ENCODE measurements at places on chromosomes 3 and 15.

GRCh38 chr3:188417271-188417696 is 263.3 kb downstream of the LPP start:
- no peak for DNase-seq

GRCh38 chr3:119338754-119339153 is 44.6 kb downstream of the ARHGAP31 start:
- no peak for DNase-seq

- no peak for DNase-seq
Observed at GRCh38 chr3:139935016-139935865, at the start of gene CLSTN2. TSS of gene CLSTN2 (plus strand) at chr3:139935185.

- no peak for DNase-seq
Observed at GRCh38 chr15:63497642-63498467, 6.5 kb upstream of the USP3 start.

- DNase-seq: no peak
Observed at GRCh38 chr3:187833799-187834578, 88.7 kb upstream of the BCL6 start.

GRCh38 chr3:37726525-37727290 is 135.0 kb upstream of the CTDSPL start:
- DNase-seq: peak; percentile 77

- DNase-seq: peak; percentile 70
Observed at GRCh38 chr15:69164807-69165636, 4.6 kb downstream of the GLCE start.

DNA sequence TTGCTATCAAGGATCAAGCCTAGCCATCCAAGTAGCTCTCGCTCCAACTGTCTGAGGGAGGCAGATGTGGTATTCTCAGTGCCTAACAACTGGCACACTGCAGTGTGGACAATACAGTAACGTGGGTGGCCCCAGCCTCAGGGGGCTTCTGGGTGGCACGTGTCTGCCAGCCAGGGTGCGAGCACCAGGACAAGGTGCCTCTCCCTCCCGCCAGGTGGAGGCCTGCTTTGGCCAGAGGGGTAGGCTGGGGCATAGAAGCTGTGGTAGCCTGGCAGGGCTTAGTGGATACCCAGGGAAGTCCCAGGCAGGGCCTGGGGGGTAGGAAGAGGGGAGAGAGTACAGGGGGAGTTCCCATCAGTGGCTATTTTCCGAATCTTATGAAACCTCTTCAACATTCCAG is 234.0 kb downstream of the PLCL2 start:
- no peak for DNase-seq

DNA sequence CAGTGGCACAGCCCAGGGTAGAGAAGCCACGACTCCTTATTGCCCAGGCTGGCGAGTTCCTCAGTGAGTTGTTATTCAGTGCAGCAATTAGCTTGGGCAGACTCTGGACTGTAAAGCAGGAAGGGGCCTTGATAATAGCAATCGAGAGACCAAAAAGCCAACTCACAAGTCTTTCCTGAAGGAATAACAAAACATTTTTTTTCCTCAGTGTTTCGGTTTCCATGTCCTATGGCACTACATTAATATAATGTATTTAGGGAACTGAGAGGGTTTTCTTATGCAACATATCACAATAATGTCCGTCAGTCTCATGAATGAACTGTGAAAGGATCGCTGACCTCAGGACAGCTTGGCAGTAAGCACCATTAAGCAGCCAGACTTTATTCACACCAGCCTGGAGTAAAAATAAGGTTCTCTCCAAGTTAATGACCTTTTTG is 248.9 kb upstream of the TBL1XR1 start:
- peak; percentile 68 for DNase-seq

GRCh38 chr3:117545484-117545883 is 835.9 kb downstream of the TUSC7 start:
- DNase-seq: no peak

GRCh38 chr15:87193481-87193880 is 1063.1 kb downstream of the NTRK3 start:
- DNase-seq: no peak

GRCh38 chr3:182920515-182921084 is 59.7 kb downstream of the DCUN1D1 start:
- DNase-seq: no peak

GRCh38 chr15:67601073-67601472 is 58.6 kb downstream of the MAP2K5 start:
- DNase-seq: no peak

- DNase-seq: no peak
Observed at GRCh38 chr15:37148714-37149113, 48.4 kb upstream of the MEIS2 start.

- DNase-seq: no peak
Observed at GRCh38 chr3:104133630-104134029, 1233.1 kb upstream of the ALCAM start.

GRCh38 chr3:157069846-157070677 is 89.9 kb downstream of the CCNL1 start:
- DNase-seq: no peak

GRCh38 chr15:72342385-72342784 is 22.4 kb upstream of the CELF6 start:
- peak; percentile 31 for DNase-seq

GRCh38 chr3:34842706-34843480 is 796.4 kb upstream of the ARPP21 start:
- no peak for DNase-seq

- DNase-seq: peak; percentile 67
Observed at GRCh38 chr3:146166826-146167225, 5.8 kb upstream of the PLOD2 start.

DNA sequence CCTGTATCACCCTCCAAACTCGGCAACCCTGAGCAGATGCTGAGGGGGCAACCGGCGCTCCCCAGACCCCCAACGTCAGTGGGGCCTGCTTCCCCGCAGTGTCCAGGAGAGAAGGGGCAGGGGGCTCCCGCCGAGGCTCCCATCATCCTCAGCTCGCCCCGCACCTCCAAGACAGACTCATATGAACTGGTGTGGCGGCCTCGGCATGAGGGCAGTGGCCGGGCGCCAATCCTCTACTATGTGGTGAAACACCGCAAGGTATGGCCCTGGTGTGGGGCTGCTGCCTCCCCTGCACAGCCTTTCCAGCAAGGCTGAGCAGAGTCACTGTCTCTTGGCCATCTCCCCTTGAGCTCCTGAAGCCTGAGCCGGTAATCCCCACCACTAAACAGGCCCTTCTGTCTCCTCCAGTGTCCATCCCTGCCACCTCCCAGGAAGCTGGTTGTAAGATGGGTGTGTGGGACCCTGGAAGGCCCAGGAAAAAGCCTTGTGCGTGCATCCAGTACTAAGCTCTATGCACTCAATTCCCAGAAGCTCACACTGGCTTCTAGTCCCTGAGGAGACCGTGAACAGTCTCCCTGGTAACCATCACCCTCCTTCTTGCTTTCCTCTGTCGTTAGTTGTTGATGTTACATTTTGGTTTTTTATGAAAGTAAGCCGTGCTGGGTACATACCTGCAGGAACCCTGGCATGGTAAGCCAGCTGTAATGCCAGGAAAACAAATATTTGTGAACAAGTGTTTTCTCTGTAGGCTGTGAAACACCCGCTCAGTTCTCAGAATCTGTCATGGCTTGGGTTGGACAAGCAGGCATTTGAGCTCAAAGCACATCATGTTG is 63.3 kb downstream of the BOC start:
- no peak for DNase-seq

GRCh38 chr15:81376231-81376630 is 2.2 kb upstream of the TMC3 start:
- no peak for DNase-seq

GRCh38 chr3:155370198-155370597 is 76.7 kb upstream of the STRIT1 start:
- DNase-seq: no peak

DNA sequence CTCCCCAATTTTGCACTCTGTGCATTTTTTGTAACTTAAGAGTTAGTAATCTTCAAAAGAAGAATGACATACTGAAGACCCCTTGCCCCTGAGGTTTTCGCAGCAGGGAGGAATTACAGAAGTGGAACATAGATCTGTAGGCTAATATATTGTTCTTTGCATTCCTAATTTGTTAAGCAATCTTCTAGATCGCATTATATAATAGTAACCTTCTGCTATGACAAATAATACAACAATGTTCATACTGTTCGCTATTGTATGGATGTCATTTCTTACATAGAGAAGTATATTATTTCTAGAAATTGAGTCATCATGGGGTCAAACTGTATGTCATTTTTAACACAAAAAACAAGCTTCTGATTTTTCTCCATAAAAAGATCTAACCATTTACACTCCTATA is 95.8 kb upstream of the TGFBR2 start:
- peak; percentile 41 for DNase-seq

- DNase-seq: no peak
Observed at GRCh38 chr15:79046691-79047404, 43.7 kb downstream of the RASGRF1 start.

DNA sequence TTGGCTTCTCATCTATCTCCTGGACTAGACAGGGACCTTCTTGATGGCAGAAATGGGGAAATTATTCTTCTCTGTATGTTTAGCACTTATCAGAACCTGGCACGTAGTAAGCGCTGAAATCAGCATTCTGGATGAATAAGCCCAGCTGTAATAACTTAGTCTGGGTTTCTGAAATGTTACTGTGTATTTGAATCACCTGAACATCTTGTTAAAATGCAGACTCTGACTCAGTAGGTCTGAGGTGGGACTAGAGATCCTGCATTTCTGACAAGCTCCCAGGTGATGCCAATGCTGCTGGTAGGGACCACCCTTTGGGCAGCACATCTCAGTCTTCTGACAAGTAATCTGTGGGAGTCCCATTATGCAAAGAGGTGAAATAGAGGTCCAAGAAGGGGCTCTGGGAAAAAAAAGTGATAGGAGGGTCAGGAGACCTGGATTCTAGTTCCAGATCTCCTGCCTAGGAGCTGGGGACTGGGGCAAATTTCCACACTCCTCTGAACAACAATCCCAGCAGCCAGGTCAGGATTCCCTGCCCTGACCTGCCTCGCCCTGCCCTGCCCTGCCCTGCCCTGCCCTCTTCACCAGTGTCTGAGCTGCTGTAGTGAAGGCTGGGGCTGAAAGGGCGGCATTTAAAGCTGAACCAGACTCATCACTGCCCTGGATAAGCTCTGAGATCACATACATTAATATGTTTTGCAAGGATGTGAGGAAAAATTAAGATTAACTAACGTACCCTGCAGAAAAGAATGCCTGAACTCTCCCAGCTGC is 17.2 kb upstream of the SLC6A11 start:
- no peak for DNase-seq

DNA sequence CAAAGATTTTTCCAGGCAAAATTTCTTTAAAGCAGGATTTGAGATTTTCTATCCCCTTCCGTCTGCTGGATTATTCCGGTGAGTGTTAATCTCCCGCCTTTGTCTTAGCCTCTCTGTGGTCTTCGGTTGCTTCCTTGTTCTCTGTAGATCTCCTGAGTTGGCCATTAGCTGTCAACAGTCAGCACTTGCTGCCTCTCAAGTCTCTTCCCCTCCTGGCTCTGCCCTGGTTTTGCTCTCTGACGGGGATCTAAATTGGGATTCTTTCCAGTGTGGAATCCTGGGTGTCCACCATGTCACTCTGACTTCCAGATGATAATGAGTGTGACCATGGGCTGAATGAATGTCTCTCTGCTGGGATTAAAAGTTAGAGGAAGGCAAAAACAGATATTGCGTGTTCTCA is 121.5 kb downstream of the IGF1R start:
- no peak for DNase-seq

DNA sequence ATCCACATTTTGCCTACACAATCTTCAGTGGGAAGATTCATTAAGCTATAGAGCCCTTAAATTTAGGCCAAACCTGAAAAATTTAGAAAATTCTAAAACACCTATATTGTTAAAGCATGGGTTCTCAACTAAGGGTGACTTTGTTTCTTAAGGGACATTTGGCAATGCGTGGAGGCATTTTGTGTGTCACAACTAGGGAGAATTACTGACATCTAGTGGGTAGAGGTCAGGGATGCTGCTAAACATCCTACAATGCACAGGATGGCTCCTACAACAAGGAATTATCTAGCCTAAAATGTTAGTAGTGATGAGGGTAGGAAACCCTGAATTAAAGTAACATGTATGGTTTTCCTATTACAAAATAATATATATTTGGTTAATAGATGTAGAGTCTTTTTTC is 55.8 kb downstream of the TBC1D5 start:
- no peak for DNase-seq

GRCh38 chr15:66220601-66221000 is 32.9 kb downstream of the MEGF11 start:
- DNase-seq: no peak

GRCh38 chr3:148372206-148372875 is 325.4 kb upstream of the AGTR1 start:
- no peak for DNase-seq

- DNase-seq: no peak
Observed at GRCh38 chr15:75696311-75696720, 16.3 kb downstream of the CSPG4 start.

GRCh38 chr3:37295925-37296324 is 121.5 kb upstream of the LRRFIP2 start:
- DNase-seq: no peak

GRCh38 chr15:71800835-71801745 is 9.3 kb upstream of the NR2E3 start:
- peak; percentile 77 for DNase-seq

- DNase-seq: no peak
Observed at GRCh38 chr15:87681104-87681503, 575.4 kb downstream of the NTRK3 start.

- no peak for DNase-seq
Observed at GRCh38 chr3:65285956-65286355, 598.2 kb upstream of the ADAMTS9 start.

GRCh38 chr3:180062771-180063170 is 26.0 kb upstream of the PEX5L start:
- no peak for DNase-seq

GRCh38 chr3:12394569-12395271 is 89.6 kb upstream of the TSEN2 start:
- DNase-seq: no peak

- DNase-seq: no peak
Observed at GRCh38 chr15:34473840-34474239, 36.2 kb upstream of the GOLGA8A start.

DNA sequence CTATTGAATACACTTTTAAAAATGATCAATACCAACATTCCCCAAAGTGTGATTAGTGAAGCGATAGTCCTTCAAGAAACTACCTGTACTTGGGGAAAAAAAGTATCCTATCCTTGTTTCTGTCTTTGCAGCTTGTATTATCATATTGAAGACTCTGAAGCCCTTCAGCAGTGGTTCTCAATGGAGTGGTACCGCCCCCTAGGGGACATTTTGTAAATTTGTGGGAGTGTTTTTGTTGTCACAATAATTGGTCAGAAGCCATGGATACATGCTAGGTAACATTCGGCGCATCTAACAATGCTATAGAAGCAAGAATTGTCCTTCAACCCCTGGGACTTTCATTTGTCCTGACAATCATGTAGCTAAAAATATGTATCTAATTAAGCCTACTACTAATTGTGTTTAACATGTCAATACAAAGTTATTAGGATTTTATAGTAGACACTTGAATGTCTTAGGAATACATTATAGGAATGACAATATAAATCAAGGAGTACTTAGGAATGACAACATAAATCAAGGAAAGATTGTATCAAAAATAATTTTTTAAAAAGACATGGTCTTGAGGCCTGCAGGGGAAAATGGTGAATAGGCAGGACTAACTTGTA is 53.7 kb downstream of the NMD3 start:
- DNase-seq: peak; percentile 77

Measured in endothelial cell of umbilical vein (primary cell).